Dermis blood vessel endothelial cell (primary cell): ENCODE measurements at places on chromosomes 3 and 15. TPM values are rescaled to one million over a fixed set of nuclear protein-coding genes. Genes with fewer than 3 reads are reported as not detected.

TNFSF10 gene
- 169 and 180 TPM in 2 replicates for total RNA-seq

COLQ gene
- total RNA-seq = 1.0 and 1.2 TPM in 2 replicates

CEMIP gene
- total RNA-seq = 0.51 and 0.85 TPM in 2 replicates

KLHL6 gene
- 5.1 and 8.2 TPM in 2 replicates for total RNA-seq

NMNAT3 gene
- total RNA-seq = 1.1 and 1.5 TPM in 2 replicates

LACTB gene
- total RNA-seq = 45.1 and 47.1 TPM in 2 replicates

TRIM42 gene
- total RNA-seq = not detected in 2 replicates

IQCH gene
- 1.4 and 1.7 TPM in 2 replicates for total RNA-seq

PLA2G4E gene
- total RNA-seq = not detected in 2 replicates

ROBO1 gene
- 0.47 and 1.0 TPM in 2 replicates for total RNA-seq

HHLA2 gene
- total RNA-seq = under 0.01 TPM in 1 of 2 replicates, not detected in the other

MAGI1 gene
- 101 and 106 TPM in 2 replicates for total RNA-seq

PPP1R14D gene
- not detected in 2 replicates for total RNA-seq

CYP19A1 gene
- not detected in 2 replicates for total RNA-seq

OR5K3 gene
- total RNA-seq = not detected in 2 replicates

PFN2 gene
- total RNA-seq = 16.8 and 39.8 TPM in 2 replicates

GOLGA6A gene
- not detected in 2 replicates for total RNA-seq

TUSC7 gene
- not detected in 2 replicates for total RNA-seq
